ENCODE measurements at places on chromosomes 5 and 9.

GRCh38 chr5:159899067-159900049 lies 16.9 kb upstream of the ADRA1B start:
- no peak for DNase-seq

DNA sequence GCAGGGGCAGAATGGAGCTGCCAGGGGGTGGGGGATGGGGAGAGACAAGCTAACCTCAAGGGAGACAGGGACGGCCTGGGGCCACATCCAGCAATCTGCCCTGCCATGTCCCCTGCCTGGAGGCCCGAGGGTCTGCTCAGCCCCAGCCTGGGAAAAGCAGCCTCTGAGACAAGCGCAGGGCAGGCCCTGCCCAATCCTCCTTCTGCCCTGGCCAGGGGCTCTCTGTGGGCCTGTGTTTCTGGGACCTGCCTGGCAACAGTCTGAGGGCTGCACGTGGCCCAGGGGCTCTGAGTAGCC lies 13.9 kb upstream of the QSOX2 start:
- DNase-seq, result no peak

DNA sequence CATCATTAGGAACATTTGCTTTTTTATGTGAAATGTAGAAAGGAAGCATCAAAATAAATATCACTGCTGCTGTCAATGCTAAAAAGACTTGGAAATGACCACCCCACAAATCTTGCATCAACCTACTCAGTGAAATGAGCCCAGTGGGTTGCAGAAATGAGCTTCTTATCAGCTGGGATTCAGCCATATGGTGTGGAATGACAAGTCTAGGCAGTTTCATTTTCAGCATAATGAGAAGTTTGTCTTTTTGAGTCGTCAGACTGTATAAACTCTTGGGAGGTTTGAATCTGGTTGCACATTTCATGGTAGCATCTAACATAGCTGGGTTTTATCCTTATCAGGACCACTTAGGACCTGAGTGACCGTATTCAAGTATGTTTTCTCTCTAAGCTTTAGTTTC lies 251.1 kb upstream of the PPP1R2B start:
- no peak for DNase-seq

DNA sequence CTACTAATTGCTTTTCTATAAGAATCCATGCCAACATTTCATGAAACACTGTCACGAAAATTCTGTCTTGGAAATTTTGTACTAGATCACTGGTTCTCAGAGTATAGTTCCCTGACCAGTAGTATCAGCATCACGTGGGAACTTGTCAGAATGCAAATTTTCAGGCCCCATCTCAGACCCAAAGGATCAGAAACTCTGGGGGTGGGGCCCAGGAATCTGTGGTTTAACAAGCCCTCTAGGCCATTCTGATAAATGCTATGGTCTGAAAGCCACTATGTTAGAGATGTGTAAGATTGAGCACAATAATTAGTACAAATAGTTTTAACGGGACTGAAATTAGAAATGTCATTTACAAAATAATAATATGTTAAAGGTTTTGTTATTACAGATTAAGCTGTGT lies 615.7 kb upstream of the ARRDC3 start:
- DNase-seq, result no peak

DNA sequence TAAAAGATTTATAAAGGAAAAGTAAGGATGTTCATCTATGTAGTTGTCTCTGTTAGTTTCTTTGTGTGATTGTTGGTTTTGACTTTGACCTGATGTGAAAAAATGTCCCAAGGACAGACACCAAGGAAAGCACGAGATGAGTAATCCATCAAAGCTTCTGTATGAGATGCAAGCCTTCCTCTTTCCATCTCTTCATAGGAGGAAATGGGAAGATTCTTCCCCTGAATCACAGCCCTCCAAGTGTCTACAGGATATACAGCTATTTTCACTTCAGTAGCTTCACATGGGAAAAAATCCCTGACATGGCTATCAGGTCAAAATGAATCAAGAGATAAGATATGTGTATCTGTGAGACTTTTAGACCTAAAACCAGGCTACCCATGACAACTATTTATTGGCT lies 29.0 kb upstream of the CEMIP2 start:
- DNase-seq, result no peak

DNA sequence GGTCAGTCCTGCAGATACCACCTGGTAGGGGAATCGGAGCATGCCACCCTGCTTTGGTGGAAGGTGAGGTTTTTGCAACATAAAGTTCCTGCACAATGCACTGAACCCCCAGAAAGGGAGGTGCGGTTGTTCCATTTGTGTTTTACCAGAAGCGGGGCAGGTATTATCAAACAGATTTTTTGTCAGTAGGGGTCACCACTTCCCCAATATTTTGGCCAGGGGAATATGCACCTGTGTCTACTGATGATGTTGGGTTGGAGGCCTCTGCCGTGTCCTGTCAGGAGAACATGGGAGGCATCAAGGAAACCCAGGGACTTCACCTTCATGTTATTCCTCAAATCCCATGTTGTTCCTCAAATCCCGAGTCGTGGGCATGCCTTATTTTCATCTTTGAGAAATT lies 438.7 kb downstream of the NTRK2 start:
- DNase-seq, result no peak

DNA sequence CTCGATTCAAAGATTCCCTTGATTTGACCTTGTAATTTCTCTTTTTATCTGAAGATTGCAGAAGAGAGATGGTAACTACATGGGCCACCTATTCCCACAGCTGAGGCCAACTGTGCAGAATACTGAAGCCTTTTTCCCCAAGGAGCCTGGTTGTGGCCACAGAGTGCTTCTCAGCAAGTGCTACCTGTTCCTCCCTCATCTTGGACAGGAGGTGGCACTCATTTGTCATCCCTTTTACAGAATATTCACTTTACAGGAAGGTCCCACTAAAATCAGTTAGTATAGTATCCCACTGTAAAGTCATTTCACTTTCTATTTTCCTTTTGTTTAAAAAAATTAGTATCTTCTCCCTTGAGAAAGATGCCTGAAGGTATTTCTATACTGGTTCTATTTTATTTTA lies 346.4 kb downstream of the ARL15 start:
- no peak for DNase-seq

DNA sequence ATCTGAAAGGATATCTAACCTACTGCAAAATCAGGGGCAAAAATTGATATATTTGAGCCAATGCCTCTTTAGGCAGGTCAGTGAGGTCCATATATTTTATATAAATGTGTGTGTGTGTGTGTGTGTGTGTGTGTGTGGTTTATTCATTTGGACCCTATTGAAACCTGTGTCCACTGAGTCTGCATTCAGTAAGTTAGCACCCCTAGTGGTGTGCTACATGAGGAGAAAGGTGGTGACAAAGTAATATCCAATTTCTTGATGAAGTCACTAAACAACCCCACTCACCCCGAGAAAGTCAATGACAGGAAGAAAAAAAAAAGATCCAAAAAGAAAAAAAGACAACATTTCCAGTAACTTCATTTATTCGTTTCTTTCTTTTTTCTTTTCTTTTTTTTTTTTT lies 4.1 kb downstream of the FBXW11 start:
- DNase-seq, result no peak

- DNase-seq, result no peak
Measured at GRCh38 chr5:30368064-30368463, 825.4 kb upstream of the CDH6 start.

DNA sequence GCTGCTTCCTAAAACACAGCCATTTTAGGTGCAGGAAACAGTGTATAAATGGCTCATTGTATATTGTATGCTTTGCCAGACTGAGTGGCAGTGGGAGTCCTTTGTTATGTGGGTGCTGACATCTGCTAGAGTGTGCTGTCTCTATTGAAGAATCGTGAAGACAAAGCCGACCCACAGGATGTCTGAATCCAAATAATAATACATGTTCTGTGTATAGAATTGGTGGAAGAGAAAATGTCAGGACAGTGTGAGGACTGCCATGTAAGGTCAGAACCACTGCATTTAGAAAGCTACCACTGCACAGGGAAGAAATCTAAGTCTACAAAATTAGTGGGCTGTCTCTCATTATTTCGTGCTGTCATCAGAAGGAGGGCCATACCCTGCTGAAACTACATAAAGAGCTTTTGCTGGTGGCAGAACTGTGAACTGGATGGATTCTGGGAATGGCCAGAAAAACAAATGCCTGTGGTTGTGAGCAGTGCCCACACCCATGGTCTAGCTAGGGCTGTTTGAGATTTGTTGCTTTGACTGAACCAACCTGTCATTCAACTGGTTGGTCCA lies 2.5 kb downstream of the IL7R start:
- DNase-seq, result no peak

GRCh38 chr9:2119566-2119965 lies 104.4 kb downstream of the SMARCA2 start:
- DNase-seq, result no peak

- DNase-seq, result peak; percentile 87
Measured at GRCh38 chr5:140401362-140402257, at the start of gene ANKHD1. Gene ANKHD1, plus strand, starts transcription at chr5:140401833. Its CDS starts 135 bp downstream, at chr5:140401968.

DNA sequence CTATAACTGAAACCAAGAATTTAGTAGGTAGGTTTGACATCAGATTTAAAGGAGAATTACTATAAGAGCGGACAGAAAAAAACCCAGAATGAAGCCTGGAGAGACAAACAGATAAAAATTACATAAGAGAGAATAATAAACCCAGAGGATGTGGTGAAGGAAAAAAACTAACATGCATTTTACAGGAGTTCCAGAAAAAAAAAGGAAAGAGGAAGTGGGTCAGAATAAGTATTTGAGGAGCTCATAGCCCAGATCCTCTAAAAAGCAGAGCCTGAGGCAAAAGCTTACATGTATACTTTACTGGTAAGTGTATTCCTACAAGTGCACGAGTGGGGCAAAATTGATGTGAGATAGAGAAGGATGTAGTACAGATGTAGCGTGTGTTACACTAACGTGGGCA lies 43.1 kb upstream of the NAA35 start:
- DNase-seq, result no peak

DNA sequence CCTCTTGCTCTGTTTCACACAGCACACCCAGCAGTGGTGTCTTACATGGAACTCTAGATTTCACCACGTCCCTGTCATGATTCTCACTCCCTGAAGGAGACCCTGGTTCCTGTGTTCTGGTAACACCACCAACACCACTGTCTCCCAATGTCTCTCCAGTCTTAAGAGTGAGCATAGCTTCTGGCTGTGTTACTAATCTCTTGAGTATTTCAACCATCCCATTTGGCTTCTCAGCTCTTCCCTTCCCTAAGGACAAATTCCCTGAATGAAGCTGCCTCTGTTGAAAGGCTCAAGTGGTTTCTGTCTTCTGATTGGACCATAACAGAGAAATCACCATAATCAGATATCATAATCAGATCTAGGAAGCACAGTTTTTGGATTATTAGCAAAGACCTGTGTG lies 311.8 kb downstream of the DNAH5 start:
- no peak for DNase-seq

- no peak for DNase-seq
Measured at GRCh38 chr5:150246429-150246828, 43.1 kb downstream of the CAMK2A start.

- peak; percentile 5 for DNase-seq
Measured at GRCh38 chr5:170466988-170467707, 36.7 kb upstream of the KCNIP1 start.

GRCh38 chr5:157184117-157184670 lies 3.6 kb downstream of the ITK start:
- no peak for DNase-seq

- no peak for DNase-seq
Measured at GRCh38 chr5:109668668-109669422, 20.9 kb upstream of the MAN2A1 start.

DNA sequence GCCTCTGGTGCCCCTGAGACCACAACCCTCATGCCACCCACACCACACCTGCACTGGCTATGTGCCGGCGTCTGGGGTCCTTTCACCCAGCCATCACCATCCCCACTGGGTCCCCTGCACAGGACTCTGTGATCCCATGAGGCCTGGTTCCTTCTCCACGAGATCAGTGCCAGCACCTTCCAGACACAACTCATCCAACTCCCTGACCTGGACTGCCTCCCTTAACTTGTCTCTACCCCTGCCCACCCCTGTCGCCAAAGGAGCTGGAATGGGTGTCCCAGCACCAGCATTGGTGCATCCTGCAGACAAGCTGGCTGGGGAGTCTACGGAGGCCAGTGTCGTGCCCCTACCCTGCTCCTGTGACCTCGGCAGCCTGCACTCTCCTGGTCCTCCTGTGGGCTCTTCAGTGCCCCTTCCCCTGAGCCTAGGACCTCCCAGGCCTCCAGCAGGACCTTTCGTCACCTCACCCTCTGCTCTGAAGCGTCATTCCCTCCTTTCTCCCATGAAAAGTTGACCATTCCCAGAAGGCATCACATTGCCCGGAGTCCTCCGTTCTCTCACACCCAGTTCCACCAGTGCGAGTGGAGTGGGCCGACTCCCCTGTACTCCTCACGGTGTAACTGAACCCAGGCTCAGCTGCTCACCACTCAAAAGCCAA lies 87.7 kb downstream of the NSUN2 start:
- no peak for DNase-seq

- no peak for DNase-seq
Measured at GRCh38 chr9:97510797-97511654, 9.6 kb downstream of the TMOD1 start.

GRCh38 chr5:24643156-24643555 lies 1.6 kb downstream of the CDH10 start:
- DNase-seq, result no peak

DNA sequence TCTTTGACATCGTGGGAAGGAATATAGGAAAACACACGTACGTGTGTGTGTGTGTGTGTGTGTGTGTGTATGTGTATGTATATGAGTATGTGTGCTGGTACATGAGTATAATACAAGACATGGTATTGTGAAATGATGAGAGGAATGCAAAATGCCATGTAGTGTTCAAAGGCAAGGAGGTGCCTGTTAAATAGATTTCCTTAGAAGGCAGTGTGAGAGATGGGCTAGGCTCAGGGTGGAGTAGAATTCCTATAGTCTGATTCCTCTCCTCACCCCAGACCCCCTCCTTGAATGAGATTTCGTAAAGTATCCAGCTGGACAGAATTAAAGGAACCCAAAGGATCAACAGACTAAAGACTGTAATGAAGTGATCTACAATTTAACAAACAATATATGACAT lies 11.1 kb downstream of the GPR21 start:
- no peak for DNase-seq

DNA sequence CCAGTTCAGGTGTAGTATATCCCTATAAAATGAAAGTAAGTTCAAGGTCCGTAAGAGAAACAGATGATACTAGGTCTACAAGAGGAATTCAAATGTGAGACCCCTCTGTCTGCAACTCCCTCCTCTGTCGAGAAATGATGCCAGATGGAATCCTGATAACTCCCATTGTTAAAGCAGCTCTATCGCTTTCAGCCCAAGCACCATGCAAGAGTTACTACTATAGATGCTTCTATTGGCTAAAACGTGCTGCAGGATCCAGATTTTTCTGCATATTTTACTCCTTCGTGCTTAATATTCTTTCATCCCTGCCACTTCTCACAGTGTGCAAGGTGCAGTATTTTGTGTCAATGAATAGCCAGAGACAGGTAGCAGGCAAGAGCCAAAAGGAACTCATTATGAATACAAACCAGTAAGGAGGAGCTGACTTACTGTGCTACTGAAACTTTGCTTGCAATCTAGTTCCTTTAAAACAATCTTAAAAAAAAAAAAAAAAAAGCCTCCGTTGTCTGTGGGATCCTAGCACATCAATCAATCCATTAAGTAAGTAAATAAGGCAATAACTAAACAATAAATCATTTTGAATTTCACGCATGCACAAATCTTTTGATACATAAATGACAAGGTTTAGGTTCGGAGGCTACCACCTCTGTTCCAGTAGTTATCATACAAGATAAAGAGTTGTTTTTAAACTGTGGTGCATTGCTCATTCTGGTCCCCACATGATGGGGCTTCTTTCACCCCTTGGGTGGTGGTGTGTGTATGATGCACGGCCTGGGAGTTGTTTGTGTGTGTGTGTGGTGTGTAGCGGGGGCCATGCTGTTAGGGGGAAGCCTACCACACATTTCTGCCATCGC lies 151.1 kb upstream of the MPDZ start:
- no peak for DNase-seq

GRCh38 chr9:17470036-17470813 lies 108.6 kb upstream of the SH3GL2 start:
- no peak for DNase-seq
